NCI-H226 (cell line): ENCODE measurements at places on chromosomes 3 and 15.

GRCh38 chr3:43180027-43180426 lies 74.1 kb upstream of the POMGNT2 start:
- peak; percentile 73 for DNase-seq

- no peak for DNase-seq
These were observed 167.5 kb downstream of the GOLGA6L4 start for GRCh38 chr15:84402856-84403608.

GRCh38 chr3:120429921-120430361 lies 20.9 kb downstream of the FSTL1 start:
- no peak for DNase-seq

- no peak for DNase-seq
These were observed 7.7 kb upstream of the RFT1 start for GRCh38 chr3:53137835-53138446.

- DNase-seq: no peak
These were observed 57.4 kb upstream of the ICE2 start for GRCh38 chr15:60536314-60536713.

DNA sequence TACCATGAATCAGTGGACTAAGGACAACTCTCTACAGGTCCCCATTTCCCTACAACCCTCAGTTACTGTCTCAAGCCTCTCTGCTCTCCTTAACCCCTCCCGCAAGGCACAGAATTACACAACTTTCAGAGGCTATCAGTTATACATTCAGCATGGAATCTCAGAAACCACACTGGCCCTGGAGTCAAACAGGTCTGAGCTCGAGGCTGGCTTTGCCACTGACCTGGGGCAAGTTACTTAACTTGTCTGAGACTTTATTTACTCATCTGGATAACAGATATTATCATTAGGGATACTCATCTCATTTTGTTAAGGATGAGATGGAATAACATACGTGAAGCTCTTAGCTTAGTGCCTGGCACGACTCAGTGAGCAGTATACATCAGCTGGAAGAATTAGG lies 95.2 kb downstream of the WDR76 start:
- DNase-seq: peak; percentile 79

GRCh38 chr15:99137111-99137546 lies 32.2 kb downstream of the SYNM start:
- DNase-seq: no peak

- no peak for DNase-seq
These were observed 76.6 kb upstream of the RNF7 start for GRCh38 chr3:141661229-141662196.

DNA sequence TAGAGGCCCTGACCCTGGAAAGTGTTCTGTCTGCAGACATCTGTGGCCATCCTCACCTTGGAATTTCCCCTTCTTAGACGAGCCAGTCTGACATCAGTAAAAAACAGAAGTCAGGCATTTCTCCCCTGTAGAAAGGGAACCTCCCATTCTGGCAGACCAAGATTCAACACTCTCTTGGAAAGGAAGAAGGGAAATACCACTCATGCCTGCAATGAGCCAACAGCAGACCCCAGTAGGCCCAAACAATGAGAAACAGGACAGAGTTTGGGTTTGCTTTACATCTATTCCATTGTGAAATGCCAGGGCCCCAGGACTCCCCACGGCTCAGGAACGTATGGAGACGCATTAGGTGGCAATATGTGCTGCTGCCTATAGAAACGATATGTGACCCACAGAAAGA lies 264.0 kb upstream of the NSMCE3 start:
- DNase-seq: peak; percentile 81

GRCh38 chr3:114839476-114839875 lies 307.6 kb downstream of the ZBTB20 start:
- DNase-seq: no peak

GRCh38 chr15:88258093-88258641 lies 1.6 kb upstream of the NTRK3 start:
- no peak for DNase-seq

GRCh38 chr15:66251790-66252684 lies 1.5 kb downstream of the MEGF11 start:
- peak; percentile 56 for DNase-seq

DNA sequence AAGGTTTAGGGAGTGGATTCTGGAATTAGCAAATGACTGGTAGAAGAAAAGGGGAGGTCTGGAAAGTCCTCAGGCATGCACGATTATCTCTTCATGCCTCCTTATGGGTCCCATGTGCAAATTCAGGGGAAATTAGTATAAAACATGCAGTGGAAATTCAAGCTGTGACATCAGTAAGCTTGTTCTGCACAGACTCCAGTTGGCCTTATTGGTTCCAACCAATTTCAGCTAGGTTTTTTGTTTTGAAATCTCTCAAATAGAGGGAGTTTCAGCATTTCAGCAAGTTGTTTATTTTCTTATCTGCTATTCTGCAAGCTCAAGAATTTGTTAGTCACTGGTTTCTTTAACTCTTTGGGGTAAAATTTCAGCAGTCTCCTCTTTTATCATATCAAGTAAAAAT lies 774 bp upstream of the TMCO5A start:
- peak; percentile 29 for DNase-seq

DNA sequence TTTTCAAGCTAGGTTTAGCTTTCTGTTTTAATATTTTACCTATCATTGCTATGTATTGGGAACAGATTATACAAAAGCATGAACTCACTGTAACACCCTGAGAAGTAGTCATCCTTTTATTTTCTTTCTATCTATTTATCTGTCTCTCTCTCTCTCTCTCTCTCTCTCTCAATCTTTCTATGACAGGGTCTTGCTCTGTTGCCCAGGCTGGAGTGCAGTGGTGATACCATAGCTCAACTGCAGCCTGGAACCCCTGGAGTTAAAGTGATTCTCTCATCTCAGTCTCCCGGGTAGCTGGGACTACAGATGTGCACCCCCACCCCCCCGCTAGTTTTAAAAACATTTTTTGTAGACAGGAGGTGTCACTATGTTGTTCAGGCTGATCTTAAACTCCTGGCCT lies 28.9 kb downstream of the PRTG start:
- DNase-seq: no peak

- DNase-seq: no peak
These were observed 3.7 kb upstream of the CLDN1 start for GRCh38 chr3:190325923-190326322.

DNA sequence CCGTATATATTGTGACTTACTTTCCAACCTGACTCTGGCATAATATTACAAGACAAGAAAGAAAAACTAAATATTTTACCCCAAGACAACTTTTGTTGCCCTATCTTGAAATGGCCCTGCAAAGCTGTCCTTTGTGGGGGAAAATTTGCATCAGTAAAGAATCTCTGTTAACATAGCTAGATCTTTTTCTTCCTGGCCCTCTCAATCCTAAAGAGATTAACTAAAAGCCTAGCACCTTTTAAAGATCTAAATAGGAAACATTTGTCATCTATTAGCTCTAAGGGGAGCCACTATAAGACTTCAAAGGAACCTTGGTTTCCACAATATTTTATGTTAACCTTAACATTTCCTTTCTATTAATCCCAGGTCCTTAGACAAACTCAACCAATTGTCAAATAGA lies 199.0 kb upstream of the SLITRK3 start:
- no peak for DNase-seq

GRCh38 chr15:31901501-31901900 lies 128.8 kb upstream of the CHRNA7 start:
- DNase-seq: no peak

- no peak for DNase-seq
These were observed 292.9 kb upstream of the NR2F2 start for GRCh38 chr15:96037584-96037983.

GRCh38 chr3:110474397-110474796 lies 597.2 kb upstream of the NECTIN3 start:
- DNase-seq: no peak

DNA sequence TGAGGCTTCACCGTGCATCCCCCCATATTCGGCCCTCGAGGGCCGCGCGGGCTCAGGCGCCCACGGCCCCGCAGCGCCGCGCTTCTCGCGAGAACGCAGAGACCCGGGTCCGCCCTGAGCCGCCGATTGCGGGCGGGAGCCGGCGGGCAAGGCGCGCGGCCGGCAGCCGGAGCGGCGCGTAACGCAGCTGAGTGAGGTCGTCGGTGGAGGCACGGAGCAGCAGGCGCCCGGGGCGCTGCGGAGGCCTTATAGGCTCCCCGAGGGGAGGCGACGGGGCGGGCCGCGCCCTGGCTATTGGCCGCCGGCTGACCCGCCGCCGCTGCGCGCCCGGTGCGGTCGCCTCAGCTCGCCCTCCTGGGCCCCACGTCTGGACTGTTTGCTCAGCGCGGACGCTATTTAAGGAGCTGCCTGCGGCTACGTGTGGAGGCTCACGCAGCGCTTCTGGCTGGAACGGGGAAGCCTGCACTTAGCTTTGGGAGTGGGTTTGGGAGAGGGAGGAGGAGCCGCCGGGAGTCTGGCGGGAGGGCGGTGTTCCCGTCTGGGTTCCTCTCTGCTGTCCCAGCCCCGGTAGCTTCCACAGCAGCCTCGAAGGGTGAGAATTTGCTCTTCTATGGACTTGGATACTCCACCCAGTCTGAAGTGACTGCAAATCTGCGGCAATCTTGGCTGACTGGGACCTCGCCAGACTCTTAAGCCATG lies at the start of gene PLOD2:
PLOD2 (minus strand) TSS at position 221 of the 699 bp plus-strand sequence; CDS start at position 26, 195 bp downstream.
- peak; percentile 90 for DNase-seq

- peak; percentile 92 for DNase-seq
These were observed 21.7 kb downstream of the SH3BP5 start for GRCh38 chr3:15310491-15311370.

GRCh38 chr3:127962937-127963336 lies 47.9 kb downstream of the KBTBD12 start:
- DNase-seq: no peak

DNA sequence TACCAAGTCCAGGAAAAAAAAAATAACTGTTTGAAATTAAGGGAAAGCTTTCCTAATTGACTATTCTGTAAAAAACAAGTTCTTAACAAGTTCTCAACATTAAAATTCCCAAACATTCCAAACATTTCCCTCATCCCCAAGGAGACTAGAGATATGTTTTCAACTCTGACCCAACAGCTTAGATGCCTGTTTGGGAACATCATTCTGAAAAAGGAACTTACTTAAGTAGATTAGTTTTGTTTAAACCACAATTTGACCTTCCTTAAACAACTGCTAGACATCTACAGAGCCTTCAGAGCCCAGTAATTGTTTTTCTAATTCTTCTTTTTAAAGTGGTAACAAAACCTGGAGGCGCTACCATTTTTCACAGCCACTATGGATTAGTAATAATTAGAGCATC lies 12.8 kb downstream of the UBR1 start:
- peak; percentile 35 for DNase-seq

- DNase-seq: no peak
These were observed 205.9 kb downstream of the RPLP1 start for GRCh38 chr15:69658411-69658945.

GRCh38 chr3:35120026-35120425 lies 519.3 kb upstream of the ARPP21 start:
- DNase-seq: no peak

- DNase-seq: no peak
These were observed 61.8 kb downstream of the ZBTB20 start for GRCh38 chr3:115085197-115085865.

GRCh38 chr3:25145176-25145575 lies 282.9 kb upstream of the RARB start:
- no peak for DNase-seq

DNA sequence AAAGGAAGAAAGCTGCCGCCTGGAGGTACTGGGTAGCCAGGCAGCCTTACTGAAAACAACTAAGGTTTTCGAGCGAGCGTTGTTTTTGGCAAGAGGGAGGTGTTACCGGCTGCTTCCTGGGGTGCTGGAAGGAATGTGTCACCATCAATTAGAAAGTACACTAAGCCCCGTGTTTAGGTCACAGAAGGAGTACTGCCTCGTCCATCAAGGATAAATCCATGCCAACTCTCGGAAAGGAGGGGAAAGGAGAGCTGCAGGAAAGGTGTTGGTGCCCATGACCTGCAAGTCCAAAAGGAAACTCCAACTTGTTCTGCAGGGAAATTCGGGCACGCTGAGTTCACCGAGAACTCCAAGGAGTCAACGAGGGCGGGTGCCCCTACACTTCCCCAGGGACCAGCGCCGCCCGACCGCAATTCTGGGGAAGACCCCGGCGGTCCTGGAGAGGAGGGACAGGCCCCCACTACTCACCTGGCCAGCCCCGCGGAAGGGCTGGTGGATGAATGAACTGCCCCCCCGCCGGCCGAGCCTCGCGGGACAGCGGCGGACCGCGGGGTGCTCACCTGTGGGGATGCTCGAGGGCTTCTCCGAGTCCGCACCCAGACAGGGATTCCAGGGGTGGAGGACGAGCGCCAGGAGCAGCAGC lies 542 bp downstream of the PLOD2 start:
- peak; percentile 81 for DNase-seq

GRCh38 chr3:35745802-35746484 lies 106.6 kb downstream of the ARPP21 start:
- no peak for DNase-seq

- no peak for DNase-seq
These were observed 178.3 kb downstream of the UACA start for GRCh38 chr15:70584838-70585706.

GRCh38 chr3:126365351-126366277 lies 8.4 kb upstream of the KLF15 start:
- no peak for DNase-seq

DNA sequence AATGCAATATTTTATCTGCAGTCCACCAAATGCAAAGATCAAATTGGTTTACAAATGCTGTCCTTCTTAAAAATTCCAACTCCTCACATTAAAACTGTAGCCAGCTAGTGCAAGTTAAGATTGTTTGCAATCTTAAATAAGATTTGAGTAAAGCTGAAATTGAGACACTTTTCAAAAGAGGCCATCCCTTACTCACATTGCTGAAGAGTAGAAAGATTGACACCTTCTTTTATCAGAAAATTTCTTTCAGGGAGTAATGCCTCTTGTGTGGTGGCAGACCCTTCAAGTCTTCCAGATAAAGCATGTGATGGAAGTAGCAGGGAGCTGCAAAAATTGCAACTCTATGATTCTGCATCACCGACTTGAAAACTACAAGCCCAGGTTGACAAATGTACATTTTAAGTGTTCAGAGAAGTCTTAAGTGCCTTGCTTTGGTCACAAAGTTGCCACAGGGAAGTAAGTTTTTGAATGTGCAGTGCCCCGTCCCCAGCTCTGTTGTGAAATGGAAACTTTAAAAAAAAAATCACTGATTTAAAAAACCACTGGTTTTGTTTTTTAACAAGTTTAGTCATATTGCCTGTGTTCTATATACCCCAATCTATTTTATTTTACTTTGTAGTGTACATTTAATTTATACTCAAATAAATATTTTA lies 12.6 kb downstream of the CD86 start:
- no peak for DNase-seq
